ENCODE measurements at places on chromosomes 12 and 14.
A peak's percentile ranks its signal among the peaks of the same experiment; 100 is the strongest.

DNA sequence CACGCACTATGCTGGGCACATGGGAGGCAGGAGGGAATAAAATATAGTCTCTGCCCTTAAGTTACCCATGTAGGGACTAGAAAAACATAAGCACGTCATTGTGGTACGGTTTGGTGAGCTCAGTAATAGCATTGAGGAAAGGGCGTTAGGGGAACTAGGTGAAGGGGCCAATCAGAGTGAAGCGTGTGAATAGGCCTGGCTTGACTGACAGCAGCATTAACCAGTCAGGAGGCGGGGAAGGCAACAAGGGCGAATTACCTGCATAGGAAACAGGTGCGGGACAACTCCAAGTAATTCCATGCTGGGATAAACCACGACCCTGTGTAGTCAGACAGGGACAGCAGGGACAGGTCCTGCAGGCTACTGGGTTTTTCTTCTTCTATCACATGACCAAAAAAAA is 107.7 kb downstream of the UNC79 start:
- DNase-seq, result peak; percentile 59

DNA sequence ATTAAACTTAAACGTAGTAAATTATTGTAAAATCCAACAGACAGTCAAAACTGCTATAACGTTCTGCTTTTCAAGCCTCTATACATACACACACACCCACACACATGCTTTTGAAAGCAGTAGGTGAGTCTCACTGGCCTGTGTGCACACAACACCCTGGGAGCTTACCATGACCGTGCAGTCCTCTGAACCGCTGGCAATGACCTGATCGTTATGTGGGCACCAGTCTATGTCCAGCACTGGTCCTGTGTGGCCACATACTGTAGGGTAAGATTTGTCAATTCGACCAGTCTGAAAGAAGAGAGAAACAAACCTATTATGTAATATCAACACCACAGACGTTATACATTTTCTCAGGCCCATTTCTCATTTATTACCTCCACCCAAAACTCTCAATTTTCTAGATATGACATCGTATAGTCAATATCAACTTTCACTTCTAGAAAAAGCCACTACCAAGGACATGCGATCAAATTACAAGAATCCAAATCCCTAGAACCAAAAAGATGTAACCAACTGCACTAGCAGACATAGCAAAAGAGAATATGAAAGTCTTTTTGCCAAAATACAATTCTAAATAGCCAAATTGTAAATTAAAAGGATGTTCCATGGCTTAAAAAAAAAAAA is 44.5 kb upstream of the SELPLG start:
- no peak for DNase-seq

DNA sequence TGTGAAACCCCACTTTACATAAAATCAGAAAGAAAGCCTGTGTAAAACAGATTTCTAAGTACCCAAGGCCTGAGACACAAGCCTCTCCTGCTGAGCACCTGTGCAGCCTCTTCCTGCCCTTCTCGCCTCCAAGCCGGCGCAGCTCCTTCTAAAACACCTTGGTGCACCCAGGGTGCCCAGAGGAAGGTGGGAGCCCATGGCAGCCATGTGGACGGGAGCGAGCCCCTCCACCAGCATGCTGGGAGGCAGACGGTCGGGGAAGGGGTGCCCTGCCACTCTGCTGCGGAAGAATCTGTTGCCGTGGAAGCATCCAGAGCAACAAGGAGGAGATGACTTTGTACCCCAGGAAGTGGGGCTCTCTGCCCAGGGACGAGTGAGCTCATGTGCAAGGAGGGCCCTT is 103.1 kb upstream of the C14orf180 start:
- no peak for DNase-seq

GRCh38 chr12:56699020-56699661 is 11.1 kb upstream of the PTGES3 start:
- no peak for DNase-seq

DNA sequence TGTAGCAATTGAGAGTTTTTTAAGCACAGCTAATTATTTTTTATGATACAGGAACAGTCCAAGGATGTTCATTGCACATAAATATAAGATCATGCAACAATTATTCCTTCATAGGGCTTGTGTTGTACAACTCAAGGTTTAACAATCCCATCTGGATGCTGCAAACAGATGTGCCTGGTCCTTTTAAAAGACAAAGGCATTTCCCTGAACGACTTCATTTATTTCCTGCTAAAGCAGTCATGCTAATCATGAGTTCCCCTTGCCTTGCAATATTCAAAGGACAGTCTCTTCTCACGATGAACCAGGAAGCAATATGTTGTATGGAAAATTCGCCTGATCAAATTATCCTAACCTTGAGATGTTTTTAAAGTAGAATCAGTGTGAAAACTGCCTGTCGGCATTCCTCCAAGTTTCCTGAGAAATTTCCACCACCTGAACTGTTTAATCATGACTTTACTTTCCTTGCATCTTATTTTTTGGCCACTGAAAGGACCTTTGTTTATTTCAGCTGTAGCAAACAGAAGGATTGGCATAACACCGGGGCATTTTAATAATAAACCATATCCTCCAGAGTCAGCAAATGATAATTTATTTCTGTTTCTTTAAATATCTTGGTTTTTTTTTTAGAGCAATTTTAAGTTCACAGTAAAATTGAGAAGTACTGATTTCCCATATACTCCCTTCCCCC is 33.9 kb upstream of the TSPAN8 start:
- DNase-seq, result no peak

DNA sequence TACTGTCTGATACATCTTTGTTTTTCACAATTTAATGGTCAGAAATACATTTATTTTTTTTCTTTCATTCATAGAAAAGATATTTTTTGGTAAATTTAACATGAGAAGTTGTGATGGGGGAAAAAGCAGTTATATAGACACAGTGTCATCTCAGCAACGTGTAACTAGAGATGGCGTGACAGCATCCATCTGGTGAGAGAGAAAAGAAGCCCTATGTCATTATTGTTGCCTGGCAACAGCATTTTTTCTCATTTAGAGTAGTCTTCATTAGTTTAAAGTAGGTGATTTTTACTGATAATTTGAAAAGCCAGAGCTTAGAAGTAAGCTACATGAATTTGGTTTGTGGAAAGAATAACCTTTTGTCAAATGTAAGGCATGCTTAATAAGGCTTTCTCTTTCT is 128.6 kb downstream of the ACSS3 start:
- no peak for DNase-seq

DNA sequence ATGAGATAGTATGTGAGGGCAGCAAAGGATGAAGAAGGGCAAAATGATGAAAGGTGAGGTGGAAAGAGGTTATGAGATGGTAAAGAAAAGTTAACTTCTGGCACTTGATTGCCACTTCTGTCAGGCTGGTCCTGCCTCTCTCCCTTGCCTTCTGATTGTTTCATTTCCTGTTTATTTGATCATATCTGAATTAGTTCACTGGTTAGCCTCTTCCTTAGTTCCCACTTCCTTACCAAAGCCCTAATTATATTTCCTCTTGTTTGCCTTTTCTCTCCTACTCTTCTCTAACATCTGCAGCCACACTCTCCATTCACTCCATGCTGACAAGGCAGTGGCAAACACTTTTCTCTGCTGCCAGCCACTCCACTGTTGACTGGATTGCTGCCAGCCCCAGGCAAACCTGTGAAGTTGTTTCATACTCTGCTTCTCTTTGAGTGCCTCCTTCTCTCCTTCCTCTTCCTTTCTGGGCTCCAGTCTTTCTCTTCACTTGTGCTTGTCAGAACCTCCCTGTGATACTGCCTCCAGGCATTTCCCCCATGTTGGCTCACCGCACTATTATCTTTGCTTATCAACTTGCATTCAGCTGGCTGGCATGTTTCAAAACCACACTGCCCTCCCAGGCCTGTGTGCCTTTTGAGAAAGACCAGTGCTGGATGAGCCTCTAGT is 8.1 kb downstream of the PNP start:
- DNase-seq, result no peak

DNA sequence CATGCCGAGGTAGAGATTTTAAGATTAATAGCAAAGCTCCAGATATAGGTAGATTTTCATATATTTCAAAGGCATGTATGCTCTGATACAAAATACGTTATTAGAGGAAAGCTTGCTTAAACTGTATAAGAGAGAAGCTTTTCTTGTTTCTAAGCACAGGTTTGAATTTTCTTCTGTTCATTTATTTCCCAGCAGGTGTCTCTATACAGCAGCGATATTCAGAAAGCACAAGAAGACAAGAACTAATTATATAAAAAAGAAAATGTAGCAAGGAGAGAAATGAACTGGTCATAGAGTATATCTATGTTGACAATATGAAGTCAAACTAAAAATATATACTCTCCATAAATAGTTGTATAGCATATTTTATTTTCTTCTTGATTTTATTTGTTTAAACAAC is 307.4 kb upstream of the NOVA1 start:
- no peak for DNase-seq

DNA sequence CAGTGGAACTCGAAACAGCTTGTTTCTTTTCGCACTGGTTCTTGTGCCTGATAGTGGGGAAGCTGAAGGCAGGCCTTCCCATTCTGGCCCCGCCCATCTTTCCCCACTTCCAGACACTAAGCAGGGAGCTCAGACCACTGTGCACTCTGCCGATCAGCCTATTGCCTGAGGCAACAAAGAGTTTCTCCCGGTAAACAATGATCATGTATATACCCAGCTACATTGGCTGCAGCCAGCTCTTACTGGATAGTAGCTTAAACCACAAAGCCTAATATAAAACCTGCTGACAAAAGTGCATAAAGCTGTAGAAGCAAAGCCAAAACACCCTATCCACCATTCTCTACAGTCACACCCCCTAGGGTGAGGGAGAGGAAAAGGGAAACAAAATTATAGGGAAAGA is 24.7 kb upstream of the GLIPR1 start:
- no peak for DNase-seq

- DNase-seq, result peak; percentile 51
Observed at GRCh38 chr12:92136965-92137721, 8.5 kb downstream of the BTG1 start.

DNA sequence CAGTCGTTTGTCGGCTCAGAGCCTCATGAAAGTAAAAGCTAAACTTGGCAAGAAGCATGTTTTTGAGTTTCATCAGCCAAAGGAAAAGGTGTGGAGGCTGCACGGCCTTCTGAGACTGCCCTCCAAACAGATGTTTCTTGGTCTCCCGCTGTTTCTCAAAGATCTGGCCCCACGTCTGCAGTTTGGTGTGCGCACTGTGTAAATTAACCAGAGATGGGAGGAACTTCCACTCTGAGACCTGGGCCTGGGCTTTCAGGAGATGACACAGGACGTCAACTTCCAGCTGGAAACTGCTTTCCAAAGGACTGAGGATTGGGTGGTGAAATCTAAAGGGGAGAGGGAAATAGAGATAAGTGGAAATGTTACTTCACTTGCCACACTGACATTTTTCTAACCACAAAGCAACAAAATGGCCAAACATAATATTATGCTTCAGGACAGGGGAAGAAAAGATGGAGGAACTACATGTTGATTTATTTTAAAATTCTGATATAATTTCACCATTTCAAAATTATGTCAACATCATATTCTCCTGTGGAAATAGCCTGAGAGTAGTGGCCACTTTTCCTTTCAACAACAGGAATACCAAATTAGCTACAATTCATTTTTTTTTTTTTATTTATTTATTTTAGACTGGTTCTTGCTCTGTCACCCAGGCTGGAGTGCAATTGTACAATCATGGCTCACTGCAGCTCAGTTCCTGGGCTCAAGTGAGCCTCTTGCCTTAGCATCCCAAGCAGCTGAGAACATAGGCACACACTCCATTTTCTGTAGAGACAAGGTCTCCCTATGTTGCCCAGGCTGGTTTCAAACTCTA is 27.6 kb downstream of the KICS2 start:
- no peak for DNase-seq

GRCh38 chr14:75697386-75697785 is 36.3 kb downstream of the TTLL5 start:
- DNase-seq, result no peak

DNA sequence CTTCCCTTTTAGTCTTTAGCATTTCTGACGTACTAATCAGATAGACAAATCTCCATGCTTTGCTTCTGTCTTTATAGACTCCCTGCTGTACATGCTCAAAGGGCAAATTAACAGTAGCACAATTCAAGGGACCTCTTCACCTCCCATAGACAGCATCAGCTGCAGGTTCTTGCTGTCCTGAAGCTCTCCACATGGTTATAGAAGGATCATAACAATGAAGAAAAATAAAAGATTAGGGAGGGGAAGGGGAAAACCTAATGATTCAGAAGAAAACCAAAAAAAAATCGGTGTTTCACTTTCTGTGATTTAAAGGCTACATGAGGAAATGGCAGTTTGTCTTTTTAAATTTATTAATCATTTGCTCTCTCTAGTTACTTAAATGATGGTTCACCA is 155.5 kb downstream of the PTCSC3 start:
- peak; percentile 30 for DNase-seq

DNA sequence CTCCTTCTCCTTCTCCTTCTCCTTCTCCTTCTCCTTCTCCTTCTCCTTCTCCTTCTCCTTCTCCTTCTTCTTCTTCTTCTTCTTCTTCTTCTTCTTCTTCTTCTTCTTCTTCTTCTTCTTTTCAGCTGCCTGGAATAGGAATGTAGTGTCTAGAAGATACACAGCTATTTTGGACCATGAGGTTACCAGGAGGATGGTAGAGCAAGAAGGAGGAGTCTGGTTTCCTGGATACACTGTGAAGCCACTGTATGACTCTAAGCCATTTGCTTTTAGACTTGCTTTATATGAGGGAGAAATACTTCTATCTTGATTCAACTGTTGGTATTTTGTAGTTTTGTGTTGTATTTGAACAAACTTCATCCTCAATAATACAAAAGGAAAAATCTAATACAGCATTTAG is 3.0 kb upstream of the MYBPC1 start:
- DNase-seq, result no peak
